ENCODE measurements at places on chromosomes 1 and 21. TPM values are rescaled to one million over a fixed set of nuclear protein-coding genes. Genes with fewer than 3 reads are reported as not detected.

Gene TLCD4
- 0.86 TPM for total RNA-seq

Gene GNL2
- total RNA-seq = 85.4 TPM

Gene ZBTB7B
- total RNA-seq = 15.8 TPM

Gene PROX1
- under 0.01 TPM for total RNA-seq

Gene RGS18
- not detected for total RNA-seq

Gene SLC45A3
- total RNA-seq = 3.2 TPM

Data from fibroblast of villous mesenchyme (primary cell).